Cortex of kidney (tissue), 1 donor: ENCODE measurements at places on chromosomes 4 and X.

DNA sequence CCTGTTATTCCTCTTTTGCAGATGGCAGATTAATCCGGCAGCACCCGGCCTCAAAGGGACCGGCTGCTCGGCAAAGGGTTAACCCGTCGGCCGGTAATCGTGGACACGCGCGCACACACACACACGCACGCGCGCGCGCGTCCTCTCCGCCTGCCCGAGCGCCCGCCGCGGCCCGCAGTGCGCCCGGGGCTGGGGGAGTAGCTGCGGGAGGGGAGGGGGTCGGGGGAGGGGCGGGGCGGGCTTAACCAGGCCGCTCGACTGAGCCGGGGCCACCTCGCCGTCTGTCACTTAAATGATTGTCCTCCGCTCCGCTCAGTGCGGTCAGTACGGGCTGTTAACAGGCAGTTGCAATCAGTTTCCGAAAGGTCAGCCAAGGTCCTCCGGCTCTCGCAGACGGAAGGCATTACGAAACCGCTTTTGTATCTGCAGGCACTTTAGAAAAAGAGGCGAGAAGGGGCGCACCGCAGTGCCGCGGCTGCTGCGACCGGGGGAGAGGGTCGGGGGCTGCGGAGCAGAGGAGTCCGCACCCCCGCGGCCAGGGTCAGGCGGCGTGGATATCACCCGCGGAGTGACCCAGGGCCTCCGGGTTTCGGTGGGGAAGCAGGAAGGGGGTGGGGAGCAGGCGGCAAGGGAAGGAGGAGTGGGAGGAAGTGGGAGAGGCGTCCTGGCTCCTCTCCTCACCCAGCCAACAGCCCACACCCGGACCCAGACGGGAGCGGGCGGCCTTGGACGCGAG is 57.3 kb upstream of the BCOR start:
- DNase-seq, result no peak

DNA sequence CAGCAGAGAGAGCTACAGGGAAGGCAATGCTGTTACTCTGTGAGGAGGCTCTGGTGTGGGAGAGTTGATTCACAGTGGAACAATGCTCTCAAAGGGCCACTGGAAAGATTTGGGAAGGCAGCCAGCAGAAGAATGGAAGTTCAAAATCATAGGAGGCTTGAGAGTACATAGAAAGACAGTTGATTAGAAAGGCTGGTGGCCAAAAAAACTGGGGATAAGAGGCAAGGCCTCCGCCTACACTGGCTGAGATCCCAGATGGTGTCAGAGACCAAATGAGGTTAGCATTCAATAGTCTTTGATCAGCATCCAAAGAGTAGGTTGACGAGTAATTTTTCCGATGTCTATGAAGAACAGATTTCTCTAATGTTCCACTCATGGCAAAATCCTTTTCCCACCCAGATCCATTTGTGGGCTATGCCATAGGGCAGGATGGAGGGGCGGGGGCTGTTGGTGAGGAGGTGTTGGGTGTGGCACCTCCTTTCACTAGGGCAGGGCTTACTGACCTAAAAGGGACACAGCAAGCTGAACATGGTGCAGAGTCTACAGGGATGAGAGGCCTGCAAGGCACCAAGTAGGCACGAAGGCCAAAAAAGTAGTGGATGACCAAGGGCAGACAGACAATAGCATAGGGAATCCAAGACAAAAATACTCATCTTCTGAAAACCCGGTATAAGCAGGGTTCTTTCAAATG is 15.1 kb downstream of the TEC start:
- no peak for DNase-seq

DNA sequence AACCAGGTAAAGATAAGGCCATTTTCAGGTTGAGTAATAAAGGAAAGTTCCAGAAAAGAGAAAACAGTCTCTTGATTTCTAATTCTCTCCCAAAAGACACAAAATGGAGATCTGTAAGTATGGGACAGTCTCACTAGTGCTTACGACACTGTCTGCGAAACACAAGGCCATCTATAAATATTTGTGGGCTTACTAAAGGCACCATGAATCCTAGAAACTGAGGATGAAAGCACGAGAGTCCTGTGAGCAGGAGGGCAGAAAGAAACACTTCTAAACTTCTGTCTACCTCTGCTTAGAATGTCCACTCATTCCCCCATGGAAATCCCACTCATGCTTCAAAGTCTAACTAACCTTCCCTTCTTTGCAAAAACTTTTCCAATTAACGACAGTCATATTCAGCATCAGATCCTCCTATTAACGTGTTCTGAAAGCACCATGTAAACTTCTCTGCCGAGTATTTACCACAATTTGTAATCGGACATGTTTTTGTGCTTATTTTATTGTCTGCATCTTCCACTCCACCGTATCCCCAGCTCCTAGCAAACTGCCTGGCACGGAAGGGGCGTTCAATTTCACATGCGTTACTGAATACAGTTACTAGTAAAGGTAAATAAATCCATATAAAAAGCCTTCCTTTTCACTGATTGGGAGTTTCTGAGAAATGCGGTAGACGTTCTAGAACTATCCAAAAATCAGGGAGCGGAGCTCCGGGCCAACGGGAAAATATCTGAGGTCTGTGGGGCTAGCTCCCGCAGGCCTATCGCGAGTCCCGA is 665 bp downstream of the PSMD10 start:
- DNase-seq, result no peak

- DNase-seq, result no peak
Observed at GRCh38 chr4:184620212-184620867, 28.9 kb downstream of the CASP3 start.

GRCh38 chr4:186765673-186766546 is 42.3 kb upstream of the FAT1 start:
- DNase-seq, result no peak
